ENCODE measurements at places on chromosomes 4 and X.

DNA sequence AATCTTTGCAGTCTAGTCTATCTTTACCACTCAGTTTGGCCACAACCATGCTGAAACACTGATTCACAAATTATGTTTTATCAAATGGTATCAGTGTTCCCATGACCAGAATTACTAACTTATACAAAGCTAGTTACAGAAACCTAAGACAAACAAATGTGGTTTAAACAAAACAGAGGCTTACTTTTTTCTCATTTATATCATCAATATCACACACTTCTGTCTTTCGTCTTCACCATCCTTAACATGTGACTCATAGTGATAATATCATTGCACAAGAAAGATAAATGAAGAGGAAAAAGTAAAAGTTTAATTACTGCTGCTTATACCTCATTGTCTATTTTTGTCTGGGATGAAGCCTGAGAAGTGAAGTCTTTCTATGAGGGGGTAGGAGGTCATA is 406.6 kb downstream of the PCDH10 start:
- no peak for DNase-seq

- no peak for DNase-seq
Measured at GRCh38 chr4:15244354-15244753, 183.5 kb upstream of the C1QTNF7 start.

DNA sequence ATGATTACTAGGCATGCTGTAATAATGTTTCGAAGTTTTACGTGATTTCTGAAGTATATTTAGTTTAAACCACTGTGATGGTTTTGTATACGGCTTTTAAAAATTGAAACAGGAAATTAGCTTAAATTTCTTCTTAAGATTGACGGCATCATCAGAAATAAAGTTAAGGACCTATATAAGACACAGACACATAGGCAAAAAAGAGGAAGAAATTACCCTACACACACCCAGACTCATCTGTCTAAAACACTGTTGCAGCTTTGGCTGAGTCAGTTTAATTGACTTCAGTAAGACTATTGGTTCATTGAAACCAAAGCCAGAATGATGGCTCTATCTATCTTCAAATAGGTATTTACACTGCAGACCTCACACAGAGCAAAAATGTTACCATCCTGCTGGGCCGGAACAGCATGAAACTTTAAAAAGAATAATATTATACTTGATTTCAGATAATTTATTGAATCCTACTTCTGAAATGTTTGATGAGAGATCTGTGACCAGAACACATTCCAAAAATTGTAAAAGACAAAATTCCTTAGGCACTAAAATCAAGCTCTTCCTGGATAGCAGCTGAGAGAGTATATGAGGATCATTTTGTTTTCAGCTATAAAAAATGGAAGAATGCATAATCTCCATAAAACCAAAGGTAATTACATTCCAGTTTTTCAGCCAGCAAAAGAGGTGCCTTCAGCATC is 4.5 kb downstream of the HHIP start:
- DNase-seq = no peak

- no peak for DNase-seq
Measured at GRCh38 chr4:36230534-36230933, 13.8 kb downstream of the ARAP2 start.

- no peak for DNase-seq
Measured at GRCh38 chrX:12080265-12080664, 58.0 kb upstream of the FRMPD4 start.

GRCh38 chr4:163540977-163541376 is 46.5 kb downstream of the TMA16 start:
- DNase-seq = no peak

- DNase-seq = no peak
Measured at GRCh38 chr4:8523175-8523574, 57.0 kb upstream of the GPR78 start.

GRCh38 chr4:110510955-110511544 is 35.1 kb downstream of the ENPEP start:
- no peak for DNase-seq

DNA sequence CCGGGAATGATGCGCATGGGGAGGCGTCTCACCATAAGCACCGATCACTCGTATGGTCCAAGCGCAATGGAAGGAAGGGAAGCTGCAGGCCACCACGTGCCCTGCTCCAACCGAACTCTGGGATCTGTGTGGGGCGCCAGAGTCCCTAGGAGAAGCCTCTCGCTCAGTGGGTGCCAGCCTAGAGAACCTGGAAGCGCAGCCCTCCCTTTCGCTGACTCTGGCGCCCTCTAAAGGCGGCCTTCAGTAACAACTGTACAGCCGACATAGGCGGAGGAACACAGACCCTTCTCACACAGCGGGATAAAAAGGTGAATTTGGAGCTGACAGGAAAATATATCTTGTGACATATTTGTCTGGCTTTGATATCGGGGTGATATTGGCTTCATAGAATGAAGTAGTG is 76.0 kb downstream of the INTS6L start:
- no peak for DNase-seq

DNA sequence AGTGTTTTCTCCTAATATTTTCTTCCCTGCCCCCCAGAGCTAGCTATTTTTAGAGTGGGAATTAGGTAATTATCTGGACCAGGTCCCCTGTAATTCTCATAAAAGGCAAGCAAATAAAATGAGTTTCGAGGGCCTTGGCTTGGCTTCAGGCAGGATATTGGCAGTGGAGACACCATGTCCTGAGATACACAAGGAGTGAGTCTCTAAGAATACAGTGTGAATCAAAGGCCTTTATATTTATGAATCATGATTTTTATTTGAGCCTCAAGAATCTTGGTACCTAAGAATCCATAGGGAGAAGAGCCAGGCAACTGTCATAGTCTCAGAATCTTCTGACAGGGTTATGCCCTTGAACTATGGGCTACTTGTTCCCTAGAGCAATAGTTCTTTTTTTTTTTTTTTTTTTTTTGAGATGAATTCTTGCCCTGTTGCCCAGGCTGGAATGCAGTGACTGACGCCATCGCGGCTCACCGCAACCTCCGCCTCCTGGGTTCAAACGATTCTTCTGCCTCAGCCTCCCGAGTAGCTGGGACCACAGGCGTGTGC is 205.4 kb downstream of the LDB2 start:
- DNase-seq = peak; percentile 48

- DNase-seq = no peak
Measured at GRCh38 chrX:55638933-55639332, 15.7 kb downstream of the FOXR2 start.

- DNase-seq = no peak
Measured at GRCh38 chr4:140833280-140833679, 77.1 kb upstream of the TBC1D9 start.
